ENCODE measurements at places on chromosomes 6 and 20.
A peak's percentile ranks its signal among the peaks of the same experiment; 100 is the strongest.

GRCh38 chr20:48703511-48704219, 124.1 kb downstream of the PREX1 start:
- DNase-seq, result no peak

DNA sequence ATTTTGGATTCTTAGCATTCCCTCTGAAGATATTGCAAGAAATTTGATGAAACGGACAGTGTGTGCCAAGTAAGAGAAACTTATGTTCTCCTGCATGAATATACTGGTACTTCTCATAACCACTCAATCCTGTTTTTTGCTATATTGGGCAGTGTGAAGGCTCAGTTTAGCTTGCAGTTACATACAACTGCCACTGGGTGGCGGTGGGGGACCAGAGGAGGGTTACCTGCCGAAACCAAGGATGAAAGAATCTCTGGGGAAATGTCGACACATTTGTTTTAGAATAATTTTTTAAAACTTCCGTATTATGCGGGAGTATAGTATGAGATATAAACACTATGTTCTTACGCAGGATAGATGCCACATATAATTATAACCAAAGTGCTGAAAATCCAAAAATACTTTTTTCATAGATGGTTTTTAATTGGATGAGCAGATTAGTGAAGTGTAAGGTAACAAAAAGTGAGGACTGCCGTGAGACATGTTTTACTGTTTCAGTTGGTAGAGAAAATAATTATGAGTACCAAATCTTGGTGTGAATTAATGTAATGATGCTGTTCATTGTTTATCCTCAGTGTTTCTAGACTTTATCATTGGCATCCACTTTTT, 9.7 kb downstream of the TRMT11 start:
- peak; percentile 42 for DNase-seq

GRCh38 chr20:45290677-45291355, 15.8 kb upstream of the RBPJL start:
- DNase-seq, result peak; percentile 57

GRCh38 chr6:87897663-87898062, 150.0 kb upstream of the SPACA1 start:
- no peak for DNase-seq

- DNase-seq, result no peak
These were observed 70.2 kb upstream of the TBC1D7 start for GRCh38 chr6:13398421-13398994.

DNA sequence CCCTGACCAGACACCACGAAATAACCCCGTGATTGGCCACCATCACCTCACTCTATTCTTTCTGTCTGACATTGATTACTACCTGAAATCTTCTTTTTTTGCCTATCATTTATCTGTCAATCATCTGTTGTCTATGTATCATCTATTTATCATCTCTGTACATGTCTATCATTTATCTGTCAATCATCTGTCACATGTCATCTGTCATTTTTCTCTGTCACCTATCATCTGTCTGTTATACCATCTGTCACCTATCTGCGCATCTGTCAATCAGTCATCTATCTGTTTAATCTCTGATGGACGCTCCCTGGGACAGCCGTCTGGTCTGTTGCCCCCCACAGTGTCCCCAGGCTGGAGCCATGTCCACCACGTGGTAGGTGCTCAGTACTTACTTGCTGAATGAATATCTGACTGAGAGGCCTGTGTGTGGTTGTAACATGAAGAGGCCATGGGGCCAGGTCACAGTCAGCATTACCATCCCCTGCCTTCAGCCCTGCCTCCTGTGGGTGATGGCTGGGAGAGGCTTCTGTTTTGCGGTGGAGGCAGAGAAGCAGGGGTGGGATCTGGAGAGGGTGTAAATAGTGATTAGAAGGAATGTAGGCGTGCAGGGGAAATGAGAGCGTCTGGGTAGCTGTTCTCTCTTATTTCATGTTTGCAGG, 302.7 kb downstream of the QKI start:
- no peak for DNase-seq

DNA sequence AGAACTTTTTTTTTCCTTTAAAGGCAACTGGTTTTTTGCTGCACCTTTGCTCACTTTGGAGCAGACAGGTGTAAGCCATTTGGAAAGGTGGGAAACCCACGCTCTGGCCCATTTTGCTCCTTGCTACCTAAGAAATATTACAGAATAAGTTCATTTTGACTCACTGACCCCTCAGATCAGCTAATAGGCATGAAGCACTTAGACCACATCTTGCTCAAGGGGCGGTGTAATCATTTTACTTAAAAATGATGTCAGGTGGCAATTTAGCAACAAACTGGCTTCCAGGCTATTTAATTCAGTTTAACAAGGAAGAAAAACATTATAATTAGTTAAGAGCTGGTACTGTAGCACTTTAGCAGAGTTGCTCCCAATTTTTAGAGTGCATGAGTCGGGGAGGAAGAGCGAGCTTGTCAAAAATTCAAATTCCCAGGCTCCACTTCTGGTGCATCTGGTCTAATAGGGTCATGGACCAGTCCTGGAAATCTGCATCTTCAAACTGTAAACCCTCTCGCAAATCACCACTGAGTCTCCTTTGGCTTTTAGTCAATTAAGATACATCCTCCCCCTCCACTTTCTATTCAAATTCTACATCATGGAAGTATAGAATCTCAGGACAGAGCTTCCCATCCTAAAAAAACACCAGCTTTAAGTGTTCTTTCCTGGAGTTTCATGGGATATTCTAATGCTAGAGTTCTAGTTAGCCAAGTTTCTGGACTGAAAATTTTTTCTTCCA, 38.2 kb downstream of the JAG1 start:
- DNase-seq, result no peak

DNA sequence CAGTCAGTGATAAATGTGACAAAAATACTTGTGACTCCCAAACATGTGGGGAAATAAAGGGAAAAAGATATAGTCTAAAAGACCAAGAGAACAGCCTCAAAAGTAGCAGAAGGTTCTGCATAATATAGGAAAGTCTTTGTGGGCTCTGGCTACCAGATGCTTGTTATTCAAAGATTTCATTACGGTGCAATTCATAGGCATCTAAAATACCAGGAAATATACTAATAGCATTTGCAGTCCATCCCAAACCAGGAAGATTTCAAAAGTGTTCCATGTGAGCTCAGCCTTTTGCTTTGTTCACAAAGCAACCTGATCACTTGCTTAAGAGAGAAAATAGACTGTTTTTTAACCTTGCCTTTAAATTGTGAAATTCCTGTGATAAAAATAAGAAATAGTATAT, 506.7 kb upstream of the MARCKS start:
- no peak for DNase-seq

DNA sequence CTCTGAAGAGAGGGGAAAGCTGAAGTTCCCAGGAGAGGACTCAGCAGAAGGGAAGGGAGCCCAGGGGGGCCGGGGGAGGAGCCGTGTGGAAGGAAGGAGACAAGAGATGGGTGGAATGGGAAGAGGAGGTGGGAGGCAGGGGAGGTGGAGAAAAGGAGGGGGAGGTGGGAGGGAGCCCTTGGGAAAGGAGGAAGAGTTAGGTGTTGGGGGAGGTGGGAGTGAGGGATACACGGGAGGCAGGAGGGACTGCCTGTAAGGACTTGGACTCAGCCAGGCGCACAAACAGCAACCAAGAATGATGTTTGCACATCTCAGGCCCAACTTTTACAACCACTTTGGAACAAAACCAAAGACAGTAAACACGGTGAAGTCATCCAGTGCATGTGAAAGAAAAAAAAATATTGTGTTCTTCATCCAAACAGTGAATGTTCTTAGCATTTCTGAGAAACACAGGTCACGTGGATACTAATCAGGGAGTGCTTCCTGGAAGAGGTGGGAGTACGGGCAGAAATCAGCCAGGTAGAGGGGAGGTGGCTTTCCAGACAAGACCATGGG, 17.4 kb upstream of the LSM14B start:
- DNase-seq, result no peak

DNA sequence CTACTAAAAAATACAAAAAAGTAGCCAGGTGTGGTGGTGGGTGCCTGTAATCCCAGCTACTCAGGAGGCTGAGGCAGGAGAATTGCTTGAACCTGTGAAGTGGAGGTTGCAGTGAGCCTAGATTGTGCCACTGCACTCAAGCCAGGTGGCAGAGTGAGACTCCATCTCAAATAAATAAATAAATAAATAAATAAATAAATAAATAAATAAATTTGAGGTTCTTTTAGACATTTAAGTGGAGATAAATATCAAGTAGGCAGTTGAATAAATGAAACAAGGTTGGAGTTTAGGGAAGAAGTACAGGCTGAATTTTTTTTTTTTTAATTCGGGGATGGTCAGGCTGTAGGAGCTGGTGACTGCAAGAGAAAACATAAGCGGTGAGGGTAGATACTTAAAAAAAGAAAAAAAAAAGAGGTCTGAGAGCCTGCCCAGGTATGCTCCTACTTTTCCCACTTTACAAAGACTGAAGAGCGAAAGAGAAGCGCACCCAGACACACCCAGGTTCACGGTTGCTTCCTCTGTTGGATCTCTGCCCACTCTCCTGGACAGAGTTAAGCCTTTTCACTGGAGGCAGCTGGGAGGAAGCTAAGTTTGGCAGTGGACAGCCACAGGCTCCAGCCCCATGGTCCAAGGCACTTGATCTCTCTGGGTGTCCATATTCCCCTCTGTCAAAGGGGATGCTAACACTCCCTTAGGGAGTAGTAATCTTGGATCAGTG, 100.9 kb upstream of the PRDM1 start:
- DNase-seq, result no peak

GRCh38 chr6:88983532-88983931, 20.1 kb upstream of the RNGTT start:
- DNase-seq, result no peak

DNA sequence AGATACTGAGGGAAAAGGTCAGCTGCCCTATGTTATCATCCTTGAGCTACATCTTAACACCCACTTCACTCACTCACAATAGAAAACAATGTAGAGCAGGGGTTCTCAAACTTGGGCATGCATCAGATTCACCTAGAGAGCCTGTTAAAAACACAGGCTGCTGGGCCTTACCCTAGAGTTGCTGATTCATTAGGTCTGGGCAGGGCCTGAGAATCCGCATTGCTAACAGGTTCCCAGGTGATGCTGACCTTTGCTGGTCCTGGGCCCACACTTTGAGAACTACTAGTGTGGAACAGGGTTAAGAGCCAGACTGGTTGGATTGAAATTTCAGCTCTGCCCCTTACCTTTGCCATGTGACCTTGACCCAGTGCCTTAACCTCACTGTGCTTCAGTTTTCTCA, 25.1 kb downstream of the RSPO4 start:
- DNase-seq, result no peak

- no peak for DNase-seq
These were observed 37.4 kb upstream of the ARMH2 start for GRCh38 chr6:24836109-24836508.

DNA sequence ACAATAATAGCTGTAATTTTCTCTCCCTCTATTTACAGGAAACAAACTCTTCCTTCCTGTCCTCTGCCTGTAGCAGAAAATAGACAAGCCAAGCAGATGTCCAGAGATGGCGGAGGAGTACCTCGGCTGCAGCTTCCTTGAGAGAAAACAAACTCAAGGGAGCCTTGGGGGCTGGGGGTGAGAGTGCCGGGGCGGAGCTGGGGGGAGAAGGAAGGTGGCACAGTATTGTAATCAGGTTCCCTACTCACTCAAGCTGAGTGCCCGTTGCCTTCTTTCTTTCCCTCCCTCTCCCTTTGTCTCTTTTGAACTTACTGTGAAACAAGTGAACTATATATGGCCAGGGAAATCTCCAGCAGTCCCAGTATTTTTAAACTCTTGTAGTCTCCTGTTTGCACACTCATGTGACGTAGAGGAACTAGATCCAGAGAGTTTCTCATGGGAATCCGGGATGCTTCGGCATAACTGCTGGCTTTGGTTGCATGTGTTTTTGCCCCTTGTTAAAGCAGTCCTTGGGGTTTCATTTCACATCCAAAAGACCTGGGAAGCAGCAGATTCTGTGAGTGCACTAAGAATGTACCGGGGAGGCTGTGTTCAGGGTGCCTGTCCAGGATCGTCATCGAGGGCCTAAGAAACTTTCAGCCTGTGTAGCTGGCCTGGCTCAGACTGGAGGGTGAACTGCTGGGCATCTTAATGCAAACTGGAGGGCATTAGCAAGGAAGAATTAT, 44.6 kb upstream of the HDDC2 start:
- DNase-seq, result no peak

DNA sequence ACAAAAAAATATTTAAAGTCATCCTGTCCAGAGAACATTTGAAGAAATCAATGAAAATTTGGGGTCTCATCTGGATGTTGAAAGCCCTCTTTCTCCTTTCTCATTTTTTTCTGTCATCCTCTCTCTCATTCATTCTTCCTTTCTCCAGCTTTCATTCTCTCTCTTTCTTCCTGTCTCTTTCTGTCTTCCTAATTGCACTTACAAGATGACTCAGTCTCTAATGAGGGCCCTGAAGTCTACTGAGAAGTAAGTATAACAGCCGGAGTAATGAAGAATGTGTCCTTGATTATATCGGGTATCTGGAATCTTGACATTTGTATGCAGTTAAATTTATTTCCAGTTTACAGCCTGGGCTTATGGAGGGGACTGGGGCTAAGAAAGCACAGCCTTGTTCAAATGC, 232.2 kb upstream of the SULF2 start:
- no peak for DNase-seq

DNA sequence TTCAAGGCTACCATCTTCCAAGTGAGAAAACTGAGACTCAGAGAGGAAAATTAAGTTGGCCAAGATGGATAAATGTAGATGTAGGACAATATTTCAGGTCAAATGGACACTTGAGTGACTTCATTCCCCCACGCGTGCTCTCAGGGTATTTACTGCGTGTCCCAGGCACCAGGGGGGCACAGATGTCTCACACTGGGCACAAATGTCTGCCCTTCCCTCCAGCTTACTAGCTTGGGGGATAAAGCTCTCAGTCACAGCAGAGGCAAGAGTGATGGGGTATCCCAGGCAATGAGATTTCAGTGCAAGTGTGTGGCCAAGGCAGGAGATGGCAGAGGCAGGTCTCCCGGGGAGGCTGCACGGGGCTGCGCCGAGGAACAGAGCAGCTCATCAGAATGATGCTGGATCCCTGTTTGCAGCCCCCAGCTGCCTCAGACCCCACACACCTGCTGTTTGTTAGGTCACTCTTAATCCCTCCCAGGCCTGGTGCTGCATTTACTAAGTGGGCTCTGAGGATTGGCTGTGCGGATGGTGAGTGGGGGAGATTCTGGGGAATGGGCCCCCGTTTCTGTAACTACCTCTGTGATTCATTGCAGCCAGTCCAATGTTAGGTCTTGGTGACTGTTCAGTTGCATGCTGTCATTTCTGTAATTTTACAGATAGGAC, 44.1 kb downstream of the PTK7 start:
- no peak for DNase-seq

GRCh38 chr6:56850626-56851025, 104.3 kb upstream of the BEND6 start:
- no peak for DNase-seq

- no peak for DNase-seq
These were observed 8.8 kb upstream of the PERP start for GRCh38 chr6:138115877-138116660.

- no peak for DNase-seq
These were observed 166.9 kb downstream of the EDN1 start for GRCh38 chr6:12457094-12457493.

DNA sequence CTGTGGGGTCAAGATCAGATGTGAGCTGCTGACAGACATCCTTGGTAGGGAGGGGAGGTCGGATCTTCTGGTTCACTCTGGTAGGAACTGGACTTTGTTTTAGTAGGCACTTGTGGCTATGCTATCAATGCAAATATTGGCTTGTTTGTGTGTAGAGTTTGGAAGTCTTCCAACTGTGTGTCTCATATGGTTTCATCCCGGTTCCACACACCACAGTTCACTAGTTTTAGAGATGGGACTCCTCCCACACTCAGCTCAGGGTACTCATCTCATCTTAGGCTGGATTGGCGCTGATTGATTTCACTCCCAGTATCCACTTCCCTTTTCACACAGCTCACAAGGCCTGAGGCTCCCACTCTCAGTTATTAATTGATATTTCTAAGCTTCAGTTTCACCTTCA, 161.3 kb downstream of the THBS2 start:
- no peak for DNase-seq

GRCh38 chr6:27757307-27757706, 154.9 kb downstream of the OR2B2 start:
- DNase-seq, result peak; percentile 41

Measured in stimulated activated CD8-positive, alpha-beta memory T cell treated with anti-CD3 and anti-CD28 coated beads, Interleukin-2, amount 100 ng/mL, for 48 hours (primary cell).